Epithelial cell of proximal tubule (primary cell): ENCODE measurements at places on chromosomes 7 and 10.

GRCh38 chr10:77463499-77463898 lies 174.1 kb downstream of the KCNMA1 start:
- no peak for DNase-seq

DNA sequence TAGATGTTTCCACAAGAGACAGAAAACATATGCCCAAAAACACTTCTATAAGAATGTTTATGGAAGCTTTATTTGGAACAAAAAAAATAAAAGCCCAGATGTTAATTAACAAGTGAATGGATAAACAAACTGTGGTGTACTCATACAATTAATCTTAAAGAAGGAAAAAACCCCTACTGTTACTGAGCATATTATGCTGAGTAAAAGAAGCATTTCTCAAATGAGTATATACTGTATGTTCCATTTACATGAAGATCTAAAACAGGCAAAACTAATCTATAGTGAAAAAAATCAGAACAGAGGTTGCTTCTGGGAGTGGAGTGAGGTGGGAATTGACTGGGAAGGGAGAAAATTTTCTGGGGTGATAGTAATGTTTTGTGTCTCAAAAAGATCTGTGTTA lies 15.5 kb upstream of the ANK3 start:
- DNase-seq: no peak

- DNase-seq: no peak
These were observed 127.5 kb upstream of the GPR26 start for GRCh38 chr10:123538401-123539320.

- no peak for DNase-seq
These were observed 405.7 kb downstream of the INHBA start for GRCh38 chr7:41297166-41297565.

- no peak for DNase-seq
These were observed 84.5 kb upstream of the NPS start for GRCh38 chr10:127464561-127464960.
